ENCODE measurements at places on chromosomes 1 and 21. TPM values are rescaled to one million over a fixed set of nuclear protein-coding genes. Genes with fewer than 3 reads are reported as not detected.

DNA sequence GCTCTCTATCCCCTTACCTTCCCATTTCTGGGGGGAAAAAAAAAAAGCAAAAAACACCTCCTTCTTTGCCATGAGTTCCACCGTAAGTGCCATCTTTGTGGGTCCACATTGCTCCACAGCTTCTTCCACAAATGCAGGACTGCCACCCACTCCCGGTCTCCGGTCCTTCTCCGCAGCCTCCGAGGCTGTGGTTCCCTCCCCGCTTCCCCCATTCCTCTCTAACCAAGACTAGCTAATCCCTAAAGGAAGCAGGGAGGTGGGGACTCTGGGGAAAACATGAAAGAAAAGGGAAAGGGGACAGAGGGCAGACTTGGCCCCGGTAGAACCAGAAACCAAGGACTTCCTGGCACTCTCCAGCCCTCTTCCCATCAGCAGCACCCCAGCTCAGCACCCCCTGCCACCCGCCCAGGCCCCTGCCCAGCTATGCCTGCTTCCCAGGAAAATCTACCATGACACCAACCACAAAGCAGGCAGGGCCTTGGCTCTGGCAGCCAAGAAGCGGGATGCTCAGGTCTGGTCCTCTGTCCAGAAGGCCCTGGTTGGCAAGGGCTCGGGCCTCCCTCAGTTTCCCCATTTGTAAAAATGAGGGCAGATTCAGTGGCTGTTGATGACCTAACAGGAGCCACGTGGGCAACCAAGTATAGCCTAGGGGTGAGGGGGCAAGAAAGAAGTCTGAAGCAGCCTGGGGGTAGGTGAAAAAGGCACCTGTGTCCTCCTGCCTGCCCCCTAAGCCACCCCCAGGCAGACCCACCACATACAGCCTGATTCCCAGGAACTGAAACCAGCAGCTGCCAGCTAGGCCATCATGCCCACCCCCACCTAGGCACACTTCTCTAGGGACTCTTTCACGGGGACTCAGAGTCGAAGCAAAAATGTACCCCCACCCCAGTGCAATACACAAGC is 2.5 kb downstream of the EPHA2 start:
- DNase-seq = no peak

GRCh38 chr1:36096500-36097432 is 8.1 kb downstream of the ADPRS start:
- no peak for DNase-seq

- peak; percentile 74 for DNase-seq
These were observed 46.6 kb downstream of the VPS26C start for GRCh38 chr21:37220433-37220980.

Gene LCE1F
- total RNA-seq = not detected

GRCh38 chr1:109912214-109912861 is 1.7 kb downstream of the CSF1 start:
- no peak for DNase-seq

Gene ST6GALNAC5
- total RNA-seq = not detected

GRCh38 chr1:223827193-223827663 is 18.5 kb downstream of the TP53BP2 start:
- no peak for DNase-seq

GRCh38 chr21:34670220-34670961 is 1.6 kb downstream of the CLIC6 start:
- peak; percentile 72 for DNase-seq

- no peak for DNase-seq
These were observed 18.1 kb downstream of the RGS2 start for GRCh38 chr1:192826791-192827546.

- peak; percentile 93 for DNase-seq
These were observed at the start of gene ANKRD35 for GRCh38 chr1:145885738-145886287. TSS of gene ANKRD35 (minus strand) at chr1:145885866. CDS start at chr1:145885758, 108 bp downstream.

DNA sequence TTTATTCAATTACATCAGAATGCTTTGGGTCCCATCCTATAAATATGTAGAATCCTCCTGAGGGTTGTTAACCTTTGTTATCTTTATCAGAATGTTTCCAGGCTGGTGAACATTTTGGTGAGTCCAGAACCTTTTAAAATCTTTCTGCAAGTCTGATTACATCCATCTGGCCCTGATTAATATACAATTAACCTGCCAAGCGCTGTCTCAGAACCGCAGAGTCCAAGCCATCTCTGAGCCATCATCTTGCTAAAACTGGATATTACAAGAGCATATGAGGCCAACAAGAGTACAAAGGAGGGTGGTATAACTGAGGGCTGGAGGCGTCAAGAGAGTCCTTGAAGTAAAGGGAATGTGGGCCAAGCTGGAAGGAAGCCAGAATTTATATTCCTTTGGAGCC is 88.6 kb upstream of the ZC3H11B start:
- DNase-seq = no peak

Gene TRAF3IP3
- total RNA-seq = 3.3 TPM

GRCh38 chr1:227913396-227913763 is 34.4 kb downstream of the WNT9A start:
- DNase-seq = no peak

Gene HSD11B1
- not detected for total RNA-seq

Gene TMPRSS15
- total RNA-seq = not detected

DNA sequence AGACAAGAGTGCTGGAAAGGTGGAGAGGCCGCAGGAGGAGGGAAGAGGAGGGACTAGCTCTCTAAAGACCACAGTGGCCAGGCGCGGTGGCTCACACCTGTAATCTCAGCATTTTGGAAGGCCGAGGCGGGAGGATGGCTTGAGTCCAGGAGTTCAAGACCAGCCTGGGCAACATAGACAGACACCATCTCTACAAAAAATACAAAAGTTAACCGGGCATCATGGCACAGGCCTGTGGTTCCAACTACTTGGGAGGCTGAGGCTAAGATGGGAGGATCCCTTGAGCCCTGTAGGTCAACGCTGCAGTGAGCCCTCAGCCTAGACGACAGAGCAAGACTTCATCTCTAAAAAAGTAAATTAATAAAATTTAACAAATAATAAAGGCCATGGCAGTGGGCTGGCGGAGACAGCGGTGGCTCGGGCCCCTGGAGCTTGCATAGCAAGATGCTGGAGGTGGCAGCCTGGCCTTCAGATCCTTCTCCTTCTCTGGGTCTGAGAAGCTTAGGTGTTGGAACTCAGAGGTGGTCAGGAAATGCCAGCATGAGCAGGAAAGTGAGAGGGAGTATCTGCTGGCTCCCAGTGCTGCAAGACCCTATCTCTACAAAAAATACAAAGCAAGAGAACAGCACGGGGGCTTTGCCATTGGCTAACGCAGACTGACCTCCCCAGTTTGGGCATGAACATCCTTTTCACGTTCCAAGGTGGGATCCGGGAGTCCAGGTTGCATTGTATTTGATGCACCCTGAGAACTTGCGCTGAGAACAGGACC is 10.7 kb downstream of the WNT3A start:
- no peak for DNase-seq

Gene FHAD1
- total RNA-seq = not detected

DNA sequence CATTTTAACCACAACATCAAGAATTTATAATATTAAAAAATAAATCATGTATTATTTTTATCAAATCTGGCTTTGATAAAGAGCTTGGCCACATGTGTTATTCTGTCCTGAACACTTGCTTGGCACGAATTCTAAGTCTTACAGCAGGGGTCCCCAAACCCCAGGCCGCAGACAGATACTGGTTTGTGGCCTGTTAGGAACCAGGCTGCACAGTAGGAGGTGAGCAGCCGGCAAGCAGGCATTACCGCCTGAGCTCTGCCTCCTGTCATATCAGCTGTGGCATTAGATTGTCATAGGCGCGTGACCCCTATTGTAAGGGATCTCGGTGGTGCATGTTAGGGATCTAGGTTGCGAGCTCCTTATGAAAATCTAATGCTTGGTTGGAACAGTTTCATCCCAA is 127.6 kb upstream of the IVNS1ABP start:
- no peak for DNase-seq

Gene KLHDC8A
- not detected for total RNA-seq

DNA sequence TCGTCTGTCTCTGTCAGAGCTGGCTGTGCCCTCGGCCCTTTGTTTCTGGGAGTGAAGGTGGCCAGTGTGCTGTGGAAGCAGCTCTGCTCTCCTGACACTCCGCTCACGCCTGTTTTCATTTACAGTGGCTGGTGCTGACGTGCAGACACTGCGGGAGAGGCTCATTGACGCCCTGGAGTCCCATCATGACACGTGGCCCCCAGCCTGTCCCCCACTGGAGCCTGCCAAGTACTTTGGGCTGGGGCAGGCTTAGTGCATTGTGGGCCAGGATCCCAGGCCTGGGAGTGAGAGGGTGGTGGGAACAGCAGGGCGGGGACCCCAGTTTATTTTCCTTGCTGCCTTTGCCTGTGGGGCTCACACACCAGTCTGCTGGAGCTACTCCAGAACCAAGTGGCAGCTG is 21.1 kb downstream of the QSOX1 start:
- DNase-seq = no peak

Gene CELA3B
- total RNA-seq = not detected

Gene C1orf116
- total RNA-seq = 83.9 TPM

Gene RAB7B
- 0.89 TPM for total RNA-seq

DNA sequence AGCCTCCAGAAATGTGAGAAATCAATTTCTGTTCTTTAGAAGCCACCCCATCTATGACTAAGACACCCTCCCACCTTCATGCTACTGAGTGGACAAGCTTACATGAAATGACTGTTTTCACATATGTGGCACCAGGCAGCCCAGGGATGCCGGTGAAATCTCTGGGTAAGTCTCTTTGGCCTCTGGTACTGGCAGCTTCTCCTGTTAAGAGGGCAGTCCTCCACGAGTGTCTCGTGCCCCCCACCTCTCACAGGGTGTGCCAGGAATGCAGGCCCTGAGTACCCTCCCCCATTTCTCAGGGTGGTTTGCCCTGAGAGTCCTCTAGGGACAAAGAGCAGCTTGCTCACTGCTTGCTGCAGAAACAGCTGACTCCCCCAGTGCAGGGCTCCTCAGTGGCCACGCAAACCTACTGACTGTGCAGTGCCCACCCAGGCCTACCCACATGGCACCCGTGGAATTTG is 3.2 kb upstream of the PRXL2B start:
- DNase-seq = no peak

Gene TEKT2
- total RNA-seq = not detected

GRCh38 chr1:57724535-57724934 is 300.7 kb upstream of the DAB1 start:
- DNase-seq = no peak

- DNase-seq = no peak
These were observed 740 bp downstream of the DSTYK start for GRCh38 chr1:205210756-205211168.

Gene SERPINC1
- not detected for total RNA-seq
